ENCODE measurements at places on chromosomes 1 and 21.

DNA sequence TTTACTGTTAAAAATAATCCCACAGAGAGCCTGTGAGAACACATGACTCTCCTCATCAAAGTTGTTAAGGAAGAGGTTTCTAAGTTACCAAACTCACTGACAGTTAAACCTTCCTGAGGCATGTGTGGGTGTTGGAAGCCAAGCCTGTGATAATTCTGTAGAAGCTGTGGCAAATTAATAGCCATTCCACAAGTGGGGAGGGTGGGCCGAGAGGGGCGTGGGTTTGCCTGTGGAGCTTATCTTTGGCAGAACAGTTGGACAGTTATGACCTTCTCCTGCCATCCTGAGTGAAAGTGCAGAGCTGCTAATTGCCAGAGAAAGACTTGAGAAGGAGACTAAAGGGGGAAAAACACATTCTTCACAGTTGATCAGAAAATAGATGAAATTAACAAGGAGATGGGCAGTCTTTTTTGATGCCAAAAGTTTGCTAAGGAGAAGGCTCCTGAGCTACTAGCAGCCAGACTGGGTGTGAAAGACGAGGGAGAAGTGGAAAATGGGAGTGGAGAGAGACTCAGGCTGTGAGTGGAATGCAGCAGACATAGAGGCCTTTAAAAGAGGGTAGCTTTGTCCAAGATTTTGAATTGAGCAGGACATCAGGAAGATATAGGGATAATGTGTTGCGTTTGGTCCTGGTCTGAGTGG lies 1.6 kb upstream of the PLA2G2C start:
- peak; percentile 92 for DNase-seq

GRCh38 chr1:17915511-17916197 lies 160.5 kb downstream of the ACTL8 start:
- DNase-seq: no peak

GRCh38 chr1:46203738-46204405 lies 738 bp downstream of the LURAP1 start:
- no peak for DNase-seq

- no peak for DNase-seq
Observed at GRCh38 chr1:15168479-15168878, 14.9 kb downstream of the TMEM51 start.

- peak; percentile 81 for DNase-seq
Observed at GRCh38 chr1:176073524-176074157, 133.4 kb downstream of the COP1 start.

GRCh38 chr1:34037856-34038255 lies 127.2 kb downstream of the CSMD2 start:
- DNase-seq: no peak

GRCh38 chr1:204971517-204972336 lies 71.3 kb upstream of the CNTN2 start:
- peak; percentile 72 for DNase-seq

DNA sequence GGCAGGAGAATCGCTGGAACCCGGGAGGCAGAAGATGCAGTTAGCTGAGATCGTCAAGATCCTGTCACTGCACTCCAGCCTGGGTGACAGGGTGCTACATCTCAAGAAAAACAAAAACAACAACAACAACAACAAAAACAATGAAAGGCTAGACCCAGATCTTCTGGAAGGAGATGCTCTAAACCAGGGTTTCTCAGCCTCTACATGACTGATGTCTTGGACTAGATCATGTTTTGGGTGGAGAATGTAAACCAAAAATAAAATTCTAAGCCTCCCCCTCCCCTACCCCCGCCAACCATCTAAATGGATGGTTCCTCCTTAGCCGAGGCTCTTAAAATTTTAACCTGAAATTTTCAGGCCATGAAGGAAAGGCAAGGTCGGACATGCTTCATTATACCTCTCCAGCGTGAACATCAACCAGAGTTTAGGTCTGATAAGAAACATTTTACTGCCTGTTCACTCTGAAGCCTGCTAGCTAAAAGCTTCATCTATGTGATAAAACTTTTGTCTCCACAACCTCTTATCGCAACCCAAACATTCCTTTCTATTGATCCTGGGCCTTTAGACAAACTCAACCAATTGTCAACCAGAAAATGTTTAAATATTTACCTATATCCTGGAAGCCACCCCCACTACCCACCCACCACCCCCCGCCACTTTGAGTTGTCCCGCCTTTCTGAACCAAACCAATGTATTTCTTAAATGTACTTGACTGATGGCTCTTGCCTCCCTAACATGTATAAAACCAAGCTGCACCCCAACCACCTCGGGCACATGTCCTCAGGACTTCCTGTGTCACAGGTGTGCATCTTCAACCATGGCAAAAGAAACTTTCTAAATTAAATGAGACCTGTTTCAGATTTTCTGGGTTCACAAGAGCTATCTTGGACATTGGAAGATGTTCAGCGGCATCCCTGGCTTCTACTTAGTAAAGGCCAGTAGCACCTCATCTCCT lies 1.9 kb upstream of the CAPN2 start:
- DNase-seq: peak; percentile 39

DNA sequence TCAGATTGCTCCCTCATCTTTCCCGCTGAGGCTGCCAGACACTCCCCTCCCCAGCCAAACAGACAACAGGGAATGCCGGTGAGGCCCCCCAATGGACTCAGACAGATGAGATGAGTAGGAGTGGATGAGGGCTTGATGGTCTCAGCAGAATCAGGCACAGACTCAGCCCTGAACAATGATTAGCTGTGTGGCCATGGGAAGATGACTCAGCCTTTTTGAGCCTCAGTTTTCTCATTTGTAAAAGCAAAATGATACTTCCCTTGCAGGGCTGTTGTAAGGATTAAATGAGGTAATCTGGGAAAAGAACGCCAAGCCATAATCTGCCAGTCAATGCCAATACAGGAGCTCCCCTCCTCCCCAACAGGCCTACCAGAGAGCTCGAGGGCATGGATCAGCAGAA lies 12.4 kb downstream of the C1orf198 start:
- DNase-seq: no peak

DNA sequence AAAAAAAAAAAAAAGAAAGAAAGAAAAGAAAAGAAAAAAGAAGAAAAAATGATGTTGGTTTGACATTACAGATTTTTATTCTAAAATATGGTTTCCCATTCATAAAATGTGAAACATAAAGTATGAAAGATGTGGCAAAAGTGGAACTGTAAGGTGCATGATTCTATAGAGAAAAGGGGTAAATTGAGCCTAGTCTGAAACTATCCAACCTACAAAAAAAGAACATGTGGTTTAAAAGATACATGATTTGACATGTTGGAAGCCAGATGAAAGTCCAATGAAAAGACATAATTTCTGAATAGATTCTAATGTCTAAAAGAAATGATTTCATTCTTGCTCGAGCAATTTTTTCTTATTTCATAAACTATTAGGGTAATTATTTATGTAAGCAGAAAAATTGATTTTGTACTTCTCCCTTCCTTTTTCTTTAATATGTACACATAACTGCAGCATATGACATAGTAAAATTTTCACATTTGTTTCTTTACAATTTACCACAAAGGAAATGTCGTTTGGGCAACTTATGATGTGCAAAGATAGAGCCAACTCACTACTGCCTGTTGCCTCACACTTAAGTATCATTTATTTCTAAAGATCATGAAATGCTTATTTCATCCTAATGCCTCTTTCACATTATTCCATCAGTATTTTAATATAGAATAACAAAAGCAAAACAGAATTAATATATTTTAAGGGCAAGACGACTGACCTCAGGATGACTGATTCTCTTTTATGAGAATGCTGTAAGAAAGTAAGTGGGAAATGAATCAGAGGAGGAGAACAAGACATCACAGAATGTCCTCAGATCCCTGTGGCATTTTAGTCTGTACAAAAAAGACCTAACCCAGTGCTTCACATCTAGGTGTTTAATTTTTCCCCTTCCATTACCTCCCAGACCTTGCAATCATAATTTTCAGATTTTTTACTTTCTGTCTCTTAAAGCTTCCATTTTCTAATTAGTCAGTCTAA lies 165.8 kb upstream of the HMCN1 start:
- DNase-seq: no peak

- DNase-seq: no peak
Observed at GRCh38 chr1:211632808-211633523, 42.5 kb downstream of the NEK2 start.

GRCh38 chr1:91173346-91173890 lies 151.6 kb upstream of the ZNF644 start:
- DNase-seq: no peak

- DNase-seq: no peak
Observed at GRCh38 chr21:39658066-39658465, 45.3 kb downstream of the B3GALT5 start.

- DNase-seq: no peak
Observed at GRCh38 chr1:56992318-56993125, 26.7 kb upstream of the C8B start.

- peak; percentile 70 for DNase-seq
Observed at GRCh38 chr1:26121854-26122773, 10.5 kb downstream of the PDIK1L start.

DNA sequence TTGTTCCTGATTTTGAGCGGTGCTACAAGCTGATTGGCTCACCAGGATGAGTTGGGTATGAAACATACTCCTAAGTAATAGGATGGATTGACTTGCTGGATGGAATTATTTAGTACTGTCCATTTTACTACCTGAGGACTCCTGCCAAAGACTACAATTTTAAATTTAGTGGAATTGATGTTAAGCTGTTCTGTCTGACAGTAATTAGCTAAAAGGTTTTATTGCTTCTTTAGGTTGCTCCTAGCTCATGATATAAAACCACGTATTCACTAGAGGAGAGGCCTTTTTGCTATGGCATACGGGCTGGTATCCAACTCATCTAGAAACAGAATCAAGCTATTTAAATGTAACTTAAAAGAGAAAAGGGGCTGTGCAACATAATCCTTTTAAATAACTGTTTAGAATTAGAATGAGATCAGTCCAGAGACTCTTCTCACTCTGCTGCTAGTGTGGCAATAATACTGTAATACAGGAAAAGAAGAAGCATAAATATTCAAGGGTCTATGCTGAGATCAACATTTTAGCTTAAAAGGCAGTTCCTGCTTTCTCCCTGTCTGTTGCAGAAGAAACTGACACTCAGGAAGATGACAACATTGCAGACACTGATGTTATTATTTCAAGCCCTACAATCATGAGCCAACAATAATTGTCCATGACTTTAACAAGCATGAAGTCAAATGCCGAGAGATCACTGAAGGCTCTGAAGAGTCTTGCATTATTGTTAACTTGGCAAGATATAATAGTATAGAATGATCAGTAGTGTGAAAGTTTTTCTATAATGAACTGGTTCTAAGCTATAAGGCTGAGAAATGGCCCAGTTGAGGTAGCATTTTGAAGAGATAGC lies 258.7 kb upstream of the ADGRL4 start:
- no peak for DNase-seq

DNA sequence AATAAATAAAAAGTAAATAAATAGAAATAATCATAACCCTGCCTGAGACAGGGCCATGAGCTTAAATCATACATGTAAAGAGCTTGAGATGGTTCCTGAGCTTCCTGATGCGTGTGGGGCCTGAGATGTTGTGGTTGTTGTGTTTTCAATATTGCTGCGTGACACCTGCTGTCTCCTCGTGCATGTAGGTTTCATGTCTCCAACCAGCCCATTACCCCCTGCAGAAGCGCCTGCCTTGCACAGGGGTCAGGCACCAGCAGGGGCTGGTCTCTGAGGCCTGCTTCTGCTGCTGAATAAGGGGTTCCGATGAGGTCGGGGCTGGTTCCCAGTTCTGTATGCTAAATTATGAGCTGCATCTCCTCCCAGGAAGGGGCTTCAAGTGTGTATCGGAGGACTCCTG lies 15.9 kb downstream of the UMODL1 start:
- no peak for DNase-seq

GRCh38 chr1:181174861-181175260 lies 86.4 kb downstream of the IER5 start:
- no peak for DNase-seq

GRCh38 chr1:229664133-229664689 lies 38.2 kb downstream of the URB2 start:
- peak; percentile 33 for DNase-seq

DNA sequence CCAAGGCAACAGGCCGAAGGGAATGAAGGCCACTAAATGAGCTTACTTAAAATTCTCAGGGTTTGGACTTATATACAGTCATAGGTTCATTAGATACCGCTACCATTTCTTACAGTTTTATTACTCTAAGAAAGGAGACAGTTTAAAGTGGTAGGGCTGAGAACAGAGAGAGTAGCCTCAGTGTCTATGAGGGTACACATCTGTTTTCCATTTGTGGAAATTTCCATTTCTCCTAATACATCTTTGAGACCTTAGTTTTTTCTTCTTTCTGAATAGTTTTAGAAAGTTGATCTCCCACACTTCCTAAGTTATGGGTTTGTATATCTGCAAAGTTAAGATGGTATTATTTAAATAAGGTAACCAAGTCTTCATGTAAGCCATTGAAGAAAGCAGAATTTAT lies 1279.1 kb downstream of the NCAM2 start:
- DNase-seq: no peak

GRCh38 chr21:35333831-35334618 lies 284.9 kb upstream of the RUNX1 start:
- DNase-seq: peak; percentile 14

DNA sequence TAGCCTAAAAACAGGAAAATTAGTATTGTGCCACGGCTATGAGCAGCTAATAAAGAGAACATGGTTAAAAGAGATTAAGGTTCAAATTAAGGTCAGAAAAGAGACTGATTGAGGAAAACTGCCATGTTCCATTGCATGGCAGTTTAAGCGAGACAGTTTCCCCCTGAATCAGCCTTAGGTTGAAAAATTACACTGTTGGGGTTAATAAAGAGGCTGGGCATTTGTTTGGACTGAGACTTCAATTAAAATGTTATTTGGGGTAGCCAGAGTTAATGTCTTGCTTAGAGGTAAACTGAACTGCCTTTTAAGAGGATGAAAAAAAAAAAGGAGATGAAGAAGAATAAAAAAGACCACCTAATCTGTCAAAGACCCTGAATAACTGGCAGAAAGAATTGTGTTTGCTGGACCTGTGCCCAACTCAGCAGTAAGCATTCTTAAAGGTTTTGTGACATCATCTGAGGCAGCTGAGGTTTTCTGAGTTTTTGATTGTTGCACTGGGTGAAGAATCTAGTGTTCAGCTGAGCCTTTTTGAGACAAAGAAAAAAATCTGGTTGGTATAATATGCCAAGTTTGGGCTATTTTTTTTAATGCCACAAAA lies 17.7 kb upstream of the PROX1 start:
- DNase-seq: no peak

DNA sequence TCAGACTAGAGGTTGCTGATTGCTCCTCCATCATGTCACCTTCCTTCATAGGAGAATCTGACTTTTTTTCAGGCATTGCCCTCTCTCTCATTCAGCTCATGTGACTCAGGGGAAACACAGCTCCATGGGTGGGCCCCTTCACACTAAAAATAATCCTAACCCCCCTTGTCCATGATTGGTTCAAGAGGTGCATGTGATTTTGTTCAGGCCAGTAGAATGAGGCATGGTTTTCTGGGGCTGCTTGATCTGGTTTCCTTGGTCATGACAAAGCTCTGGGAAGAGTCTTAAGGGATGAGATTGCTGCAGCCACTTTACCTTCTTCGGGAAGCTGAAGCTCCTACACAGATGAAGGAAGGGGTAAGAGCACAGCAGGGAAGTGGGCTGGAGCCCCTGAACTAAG lies 56.3 kb downstream of the SPAG17 start:
- no peak for DNase-seq

- DNase-seq: no peak
Observed at GRCh38 chr1:57623039-57623790, 199.4 kb upstream of the DAB1 start.
